Occipital lobe (tissue), 3 donors: ENCODE measurements at places on chromosomes 4 and X. TPM values are rescaled to one million over a fixed set of nuclear protein-coding genes. Genes with fewer than 3 reads are reported as not detected.

GRCh38 chrX:37453821-37454220 lies 104.7 kb downstream of the PRRG1 start:
- no peak for DNase-seq

GRCh38 chr4:5383191-5383980 lies 325.0 kb downstream of the EVC2 start:
- no peak for DNase-seq

- no peak for DNase-seq
These were observed 90.1 kb downstream of the IRF2 start for GRCh38 chr4:184384056-184384809.

GRCh38 chrX:122119361-122119760 lies 1064.7 kb upstream of the GRIA3 start:
- DNase-seq, result no peak

GRCh38 chrX:135168486-135168885 lies 2.7 kb downstream of the CT55 start:
- DNase-seq, result no peak

DNA sequence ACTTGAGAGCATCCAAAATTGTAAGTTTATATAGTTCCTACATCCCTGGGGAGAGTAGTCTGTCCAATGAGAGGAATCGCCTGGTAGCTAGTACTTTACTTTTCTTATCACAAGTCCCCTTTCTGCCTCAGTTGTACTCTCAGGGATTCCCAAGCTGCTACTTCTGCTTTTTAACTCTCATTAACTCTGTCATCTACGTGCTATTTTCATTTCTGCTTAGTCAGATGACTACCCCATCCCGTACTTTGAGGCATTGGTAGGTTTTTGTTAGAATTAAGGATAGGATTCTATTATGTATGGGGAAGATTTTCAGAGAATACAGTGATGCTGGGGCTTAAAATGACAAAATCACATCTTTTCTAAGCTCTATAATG lies 24.7 kb downstream of the RBPJ start:
- DNase-seq, result no peak

DNA sequence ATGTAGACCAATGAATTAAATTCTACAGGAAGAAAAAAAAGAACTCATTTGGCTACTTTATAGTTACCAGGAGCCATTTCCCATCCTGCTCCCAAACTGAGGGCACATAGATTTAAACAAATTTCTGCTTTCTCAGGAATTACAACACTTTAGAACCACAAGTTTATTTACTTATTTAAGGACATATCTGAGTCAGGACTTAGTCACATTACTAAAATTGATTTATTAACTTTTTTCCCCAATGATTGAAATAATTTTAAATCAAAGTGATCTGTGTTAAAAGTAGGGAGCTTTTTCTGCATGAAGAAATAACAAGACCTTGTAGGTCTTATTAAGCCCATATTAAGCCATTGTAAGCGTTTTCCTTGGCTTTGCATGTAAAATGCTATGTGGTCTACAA lies 291.0 kb upstream of the HAND2 start:
- DNase-seq, result no peak

GRCh38 chrX:40005292-40006011 lies 92.3 kb downstream of the BCOR start:
- no peak for DNase-seq

- DNase-seq, result peak; percentile 9
These were observed 4.5 kb upstream of the CXCR3 start for GRCh38 chrX:71622576-71623450.

- DNase-seq, result no peak
These were observed 142.9 kb downstream of the PTTG2 start for GRCh38 chr4:38102957-38103588.

DNA sequence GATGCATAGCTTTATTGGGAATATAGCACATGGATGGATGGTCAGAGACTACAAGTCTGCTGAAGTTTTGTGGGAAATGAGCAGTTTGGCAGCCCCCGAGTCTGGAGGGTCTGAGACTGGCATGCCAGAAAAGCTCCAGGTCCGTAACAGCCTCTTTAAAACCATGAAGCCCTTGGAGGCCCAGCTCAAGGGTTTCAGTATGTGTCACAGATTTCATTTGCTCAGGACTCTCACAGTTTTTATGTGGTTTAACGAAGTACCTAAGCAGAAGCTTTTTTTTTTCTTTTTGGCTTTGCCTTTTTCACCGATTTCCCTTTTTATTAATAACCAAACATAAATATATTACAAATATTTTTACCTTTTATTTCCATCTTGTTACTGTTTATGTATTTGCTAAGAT lies 30.6 kb upstream of the TMEM184C start:
- no peak for DNase-seq

- DNase-seq, result no peak
These were observed 143.9 kb downstream of the GLRA2 start for GRCh38 chrX:14673236-14673635.

DNA sequence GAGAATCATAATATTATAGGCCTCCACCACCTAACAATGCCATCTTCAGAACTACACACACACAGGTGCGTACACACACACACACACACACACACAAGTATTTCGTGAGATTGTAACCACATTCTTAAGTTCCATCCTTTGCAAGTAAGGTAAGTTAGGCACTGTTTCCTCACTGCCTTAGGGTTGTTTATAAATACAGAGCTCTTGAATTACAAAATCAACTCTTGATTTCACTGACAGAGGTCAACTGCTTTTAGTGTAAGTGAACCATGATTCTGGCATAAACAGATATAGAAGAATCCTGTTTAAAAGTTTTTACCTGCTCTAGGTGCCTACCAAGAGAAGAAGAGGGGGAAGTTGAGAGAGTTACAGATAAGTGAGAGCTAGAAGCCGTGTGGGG lies 166.1 kb downstream of the DMD start:
- DNase-seq, result no peak

GRCh38 chr4:144701683-144702233 lies 55.8 kb downstream of the HHIP start:
- no peak for DNase-seq

Gene AVPR2
- total RNA-seq, result not detected

Gene MAOA
- total RNA-seq, result 11.9 TPM

Gene ODAPH
- not detected for total RNA-seq

Gene ERAS
- not detected for total RNA-seq

Gene CHRDL1
- 14.7 TPM for total RNA-seq
